ENCODE measurements at places on chromosomes 12 and 14. TPM values are rescaled to one million over a fixed set of nuclear protein-coding genes. Genes with fewer than 3 reads are reported as not detected.
A peak's percentile ranks its signal among the peaks of the same experiment; 100 is the strongest.

DNA sequence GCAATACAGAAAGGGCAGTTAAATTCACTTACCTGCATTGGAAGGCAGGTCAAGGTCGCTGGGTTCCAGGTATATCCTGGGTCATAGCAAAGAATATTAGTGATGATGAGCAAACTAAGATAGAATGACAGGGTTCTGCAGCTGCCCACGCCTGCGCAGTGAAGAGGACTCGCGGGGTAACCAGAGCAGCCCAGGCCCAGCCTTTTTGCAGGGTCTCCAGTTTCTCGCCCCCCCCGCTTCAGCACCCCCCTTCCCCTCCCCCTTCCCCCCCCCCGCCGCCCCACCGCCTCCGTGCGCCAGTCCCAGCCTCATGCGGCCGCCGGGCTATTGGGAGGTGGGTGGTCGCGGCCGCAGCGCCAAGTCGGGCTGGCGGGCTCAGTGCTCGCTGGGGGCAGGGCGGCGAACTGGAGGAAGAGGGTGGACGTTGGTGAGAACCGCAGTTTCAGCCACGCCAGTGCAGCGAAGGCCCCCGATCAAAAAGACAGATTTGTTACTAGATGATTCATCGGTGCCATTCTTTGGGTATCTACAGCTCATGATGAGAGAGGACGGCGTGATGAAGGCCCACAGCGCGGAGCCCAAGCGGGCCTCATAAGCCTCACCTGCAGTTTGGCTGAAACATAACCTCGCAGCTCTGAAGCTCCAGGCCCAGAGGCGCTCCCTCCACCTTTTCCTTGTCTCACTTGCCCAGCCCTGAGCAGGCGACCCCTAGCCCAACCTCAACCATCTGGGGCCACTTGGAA is 20.2 kb downstream of the SLC2A3 start:
- peak; percentile 56 for DNase-seq

- DNase-seq = no peak
Measured at GRCh38 chr12:3559601-3560294, 68.7 kb downstream of the PRMT8 start.

The SLC25A47 gene
- total RNA-seq = not detected

DNA sequence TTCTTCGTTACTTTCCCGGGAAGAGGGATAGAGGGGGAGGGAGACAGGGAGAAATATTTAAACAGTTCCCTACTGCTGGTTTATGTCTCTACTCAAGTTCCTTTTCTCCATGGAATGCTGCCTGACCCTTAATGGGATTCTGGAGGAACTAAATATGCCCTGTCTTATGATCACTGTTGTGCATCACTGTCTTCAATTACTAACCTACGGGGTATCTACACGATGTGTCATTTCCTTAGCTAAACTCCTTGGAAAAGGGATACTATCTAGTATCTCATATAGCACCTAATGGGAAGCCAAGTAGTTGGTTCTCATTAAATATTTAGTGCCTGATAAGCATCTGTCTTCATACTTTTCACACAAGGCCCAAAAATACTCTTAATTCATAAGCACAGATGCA is 37.5 kb upstream of the FBLN5 start:
- DNase-seq = no peak

- DNase-seq = no peak
Measured at GRCh38 chr12:2960996-2961616, 1.9 kb downstream of the TEAD4 start.

- no peak for DNase-seq
Measured at GRCh38 chr12:122894193-122895121, 1.5 kb downstream of the VPS37B start.

GRCh38 chr12:96502477-96502876 is 13.1 kb downstream of the CFAP54 start:
- DNase-seq = peak; percentile 51

- peak; percentile 52 for DNase-seq
Measured at GRCh38 chr14:102323102-102323501, 3.6 kb downstream of the ZNF839 start.

The MMP17 gene
- not detected for total RNA-seq

DNA sequence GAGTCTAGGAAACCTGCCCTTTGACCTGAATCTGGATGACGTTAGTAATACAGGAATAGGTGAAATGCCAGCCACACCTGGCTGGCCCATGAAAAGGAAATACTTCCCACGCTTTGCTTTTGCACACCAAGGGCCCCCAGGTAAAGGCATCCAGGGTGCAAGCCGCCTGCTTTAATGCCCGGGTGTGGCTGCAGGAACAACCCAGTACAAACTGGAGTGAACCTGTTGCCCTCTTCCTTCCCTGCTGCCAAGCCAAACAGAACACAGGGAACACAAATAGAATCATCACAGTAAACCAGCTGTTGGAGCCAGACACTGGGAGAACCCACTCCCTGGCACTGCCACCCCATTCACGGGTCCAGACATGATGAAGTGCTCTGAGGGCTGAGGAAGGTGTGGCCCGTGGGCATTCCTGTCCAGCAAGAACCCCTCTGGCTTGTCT is 24.2 kb upstream of the FOS start:
- DNase-seq = no peak

The ALDH1L2 gene
- total RNA-seq = 0.70 TPM

DNA sequence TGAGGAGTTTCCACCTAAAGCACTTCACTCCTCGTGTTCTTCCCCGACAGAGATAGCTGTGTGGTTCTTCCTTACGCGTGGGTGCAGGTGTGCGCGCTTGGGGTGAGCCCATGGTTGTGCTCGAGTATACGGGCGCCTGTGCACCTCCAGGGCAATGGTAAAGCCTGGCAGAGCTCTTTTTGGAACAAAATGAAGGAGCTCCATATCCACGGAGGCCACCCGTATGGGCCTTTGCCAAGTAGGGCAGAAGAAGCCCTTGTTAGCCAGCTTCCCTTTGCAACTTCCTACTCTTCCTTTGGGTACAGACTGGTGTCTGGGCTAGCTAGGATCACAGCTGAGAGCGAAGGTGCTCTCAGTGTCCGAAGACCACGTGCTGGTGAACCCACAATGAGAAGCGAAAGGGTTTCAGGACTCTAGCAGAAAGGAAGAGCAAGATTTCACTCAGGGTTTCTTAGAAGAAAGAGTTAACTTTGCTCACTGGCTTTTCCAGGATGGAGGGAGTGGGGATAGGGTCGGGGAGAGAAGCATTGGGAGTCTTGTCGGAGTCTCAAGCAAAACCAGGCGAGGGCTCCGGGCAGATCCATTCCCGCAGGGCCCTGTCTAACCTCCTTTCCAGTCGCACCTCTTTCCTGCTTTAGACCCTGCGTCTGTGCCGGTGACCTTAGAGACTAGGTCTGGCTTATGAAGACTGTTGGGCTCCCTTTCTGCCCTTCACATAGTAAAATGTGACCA is 960 bp upstream of the LRFN5 start:
- no peak for DNase-seq

GRCh38 chr14:104154246-104154645 is 15.9 kb downstream of the KIF26A start:
- no peak for DNase-seq

DNA sequence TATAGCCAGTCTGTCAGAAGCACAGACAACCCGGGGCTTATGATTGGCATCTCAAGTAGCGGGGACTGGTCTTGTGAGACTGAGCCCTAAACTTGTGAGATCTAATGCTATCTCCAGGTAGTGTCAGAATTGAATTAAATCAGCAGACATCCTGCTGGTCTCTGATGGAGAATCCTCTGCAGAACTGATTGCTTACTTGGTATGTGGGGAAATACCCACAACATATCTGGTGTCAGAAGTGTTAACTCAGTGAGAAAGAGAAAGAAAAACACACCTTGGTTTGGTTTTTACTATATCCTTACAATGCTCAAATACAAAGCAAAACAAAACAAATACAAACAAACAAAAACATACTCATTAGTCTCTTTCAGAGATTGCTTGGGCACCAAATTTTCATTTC is 10.0 kb downstream of the SEL1L start:
- DNase-seq = no peak

The NEUROD4 gene
- total RNA-seq = not detected

DNA sequence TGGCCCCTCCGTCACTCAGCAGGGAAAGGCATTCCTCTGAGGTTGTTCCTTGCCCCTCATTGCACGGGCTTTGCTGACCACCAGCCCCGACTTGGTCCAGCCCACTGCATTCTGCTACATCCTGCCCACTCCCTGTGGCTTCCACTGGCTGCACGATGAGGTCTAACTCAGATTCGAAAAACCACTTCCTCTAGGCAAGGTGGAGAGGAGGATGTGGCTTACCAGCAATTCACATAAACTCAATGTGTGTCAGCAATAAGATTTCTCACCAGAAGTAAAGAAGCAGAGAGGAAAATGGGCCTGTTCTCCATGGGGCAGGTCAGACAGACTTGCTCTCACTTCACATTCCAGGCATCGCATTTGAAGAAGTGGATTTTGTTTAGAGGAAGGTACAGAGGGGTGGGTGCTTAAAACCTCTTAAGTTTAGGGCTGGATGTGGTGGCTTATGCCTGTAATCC is 14.7 kb downstream of the GPR68 start:
- peak; percentile 95 for DNase-seq

- DNase-seq = no peak
Measured at GRCh38 chr12:108345716-108346633, 6.9 kb upstream of the CMKLR1 start.

- no peak for DNase-seq
Measured at GRCh38 chr12:105406497-105406896, 76.0 kb downstream of the C12orf75 start.

GRCh38 chr14:59278111-59278510 is 89.6 kb downstream of the DAAM1 start:
- no peak for DNase-seq

The EIF2S3B gene
- total RNA-seq = 0.87 TPM

DNA sequence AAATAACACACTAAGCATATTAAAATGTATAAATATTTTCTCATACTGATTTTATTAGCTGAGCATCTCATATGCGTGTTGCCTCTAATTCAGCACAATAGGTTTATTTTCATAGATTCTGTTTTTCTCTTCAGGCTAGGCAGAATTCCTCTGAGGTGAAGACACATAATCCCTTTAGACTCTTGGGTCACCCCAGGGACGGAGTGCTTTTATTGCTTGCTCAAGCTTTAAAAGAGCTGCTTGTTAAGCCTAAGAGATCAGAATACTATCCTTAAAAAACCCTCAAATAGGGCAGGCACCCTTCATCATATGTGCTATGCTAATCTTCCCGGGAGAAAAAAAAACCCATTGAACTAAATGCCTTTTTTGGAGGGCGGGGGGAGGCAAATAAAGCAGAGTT is 390.1 kb downstream of the KCNH5 start:
- no peak for DNase-seq

DNA sequence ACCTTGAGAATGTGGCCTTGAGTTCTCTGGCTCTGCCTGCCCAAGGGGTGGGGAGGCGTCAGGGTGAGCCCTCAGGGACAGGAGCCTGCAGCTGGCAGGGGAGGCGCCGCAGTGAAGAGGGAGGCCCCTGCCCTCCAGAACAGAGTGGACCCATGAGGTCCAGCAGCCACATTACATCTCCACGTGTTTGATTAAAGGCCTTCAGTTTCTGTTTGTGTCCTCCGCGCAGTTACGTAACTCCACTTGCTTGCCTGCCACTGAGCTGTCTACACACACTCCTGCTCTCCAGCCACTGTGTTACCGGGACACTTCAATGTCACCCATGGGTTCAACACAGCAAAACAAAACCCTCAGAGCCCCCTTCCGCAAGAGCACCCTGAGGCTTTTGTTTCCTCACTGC is 70.4 kb downstream of the CHGA start:
- no peak for DNase-seq

The METTL17 gene
- total RNA-seq = 102 TPM

The SLC5A8 gene
- total RNA-seq = not detected

GRCh38 chr12:1639538-1639937 is 10.5 kb downstream of the WNT5B start:
- no peak for DNase-seq

DNA sequence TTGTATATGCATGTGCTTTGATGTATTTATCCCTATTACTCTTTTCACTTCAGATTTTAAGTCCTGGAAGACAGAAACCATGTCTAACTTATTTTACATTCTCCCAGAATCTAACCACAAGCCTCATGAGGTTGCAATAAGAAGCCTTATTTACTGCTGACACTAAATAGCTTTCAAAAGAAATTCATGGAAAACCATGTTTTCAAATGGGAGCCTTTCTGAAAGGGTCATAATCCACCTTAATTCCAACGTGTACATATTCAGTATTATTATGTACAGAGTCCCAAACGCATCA is 34.4 kb downstream of the CORO1C start:
- DNase-seq = no peak

GRCh38 chr12:95066091-95066855 is 7.1 kb downstream of the NR2C1 start:
- DNase-seq = no peak

DNA sequence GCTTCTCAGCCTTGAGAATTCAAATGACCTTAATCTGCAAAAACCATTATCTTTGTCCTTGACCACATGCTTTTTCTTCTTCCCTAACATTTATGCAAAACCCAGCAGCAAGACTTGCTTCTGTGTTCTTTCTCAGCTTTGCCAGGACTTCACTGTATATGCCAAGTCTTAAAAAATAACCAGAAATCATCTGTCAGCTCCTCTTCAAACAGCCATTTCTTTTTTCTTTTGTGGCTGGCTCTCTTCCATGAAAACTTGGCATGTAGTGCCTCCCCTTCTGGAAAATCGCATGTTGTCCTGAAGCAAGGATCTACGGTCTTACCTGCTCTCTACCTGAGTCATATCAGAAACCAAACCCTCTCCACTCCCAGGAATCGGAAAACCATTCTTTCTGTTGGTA is 364.9 kb downstream of the RPS29 start:
- DNase-seq = no peak

The SGPP1 gene
- 16.5 TPM for total RNA-seq

DNA sequence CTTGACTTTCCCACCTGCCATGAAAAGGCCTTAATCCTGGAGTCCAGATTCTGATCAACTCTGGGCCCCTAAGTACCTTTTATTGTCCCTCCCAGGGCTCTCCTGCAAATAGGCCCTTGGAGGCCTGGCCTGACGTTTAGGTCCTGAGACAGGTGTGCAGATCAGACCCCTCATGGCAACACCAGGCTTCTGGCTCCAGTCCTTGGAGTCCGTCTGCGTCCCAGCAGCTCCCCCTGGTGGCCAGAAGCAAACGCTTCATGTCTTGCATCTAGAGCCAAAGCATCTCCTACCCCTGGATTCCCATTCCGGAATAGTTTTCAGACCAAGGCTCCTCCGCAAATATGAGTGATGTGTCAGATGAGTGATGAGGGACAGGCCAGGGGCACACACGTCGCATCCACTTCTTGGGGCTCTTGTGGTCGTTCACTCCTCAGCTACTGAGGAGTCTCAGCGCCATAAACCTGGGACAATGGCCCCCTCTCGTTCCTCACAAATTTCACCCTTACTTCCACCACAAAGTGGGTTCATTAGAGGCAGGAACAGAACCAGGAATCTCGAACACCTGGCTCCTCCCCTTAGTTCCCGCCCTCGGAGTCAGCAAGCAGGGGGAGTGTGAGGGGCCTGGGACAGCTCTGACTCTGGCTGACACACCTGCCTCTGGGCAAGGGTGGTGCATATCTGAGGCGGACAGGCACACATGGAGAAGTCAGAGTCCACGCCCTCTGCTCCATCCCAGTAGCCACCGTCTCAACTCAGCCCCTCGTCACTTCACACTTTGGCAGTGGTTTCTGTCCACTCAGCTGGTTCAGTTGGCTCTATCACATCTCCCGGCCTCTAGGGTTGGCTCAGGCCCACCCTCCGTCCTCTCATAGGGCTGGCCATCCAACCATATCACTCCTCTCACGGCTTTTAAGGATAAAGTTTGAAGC is 77.9 kb upstream of the PWP1 start:
- DNase-seq = peak; percentile 84

The OTUB2 gene
- total RNA-seq = 3.4 TPM

All from activated CD8-positive, alpha-beta memory T cell treated with anti-CD3 and anti-CD28 coated beads, Interleukin-2, amount 10 ng/mL, durations not matched to agents 7 days and 5 days (primary cell).